ENCODE measurements at places on chromosomes 2 and 18. TPM values are rescaled to one million over a fixed set of nuclear protein-coding genes. Genes with fewer than 3 reads are reported as not detected.

Gene KIF5C
- 0.87 TPM for total RNA-seq

DNA sequence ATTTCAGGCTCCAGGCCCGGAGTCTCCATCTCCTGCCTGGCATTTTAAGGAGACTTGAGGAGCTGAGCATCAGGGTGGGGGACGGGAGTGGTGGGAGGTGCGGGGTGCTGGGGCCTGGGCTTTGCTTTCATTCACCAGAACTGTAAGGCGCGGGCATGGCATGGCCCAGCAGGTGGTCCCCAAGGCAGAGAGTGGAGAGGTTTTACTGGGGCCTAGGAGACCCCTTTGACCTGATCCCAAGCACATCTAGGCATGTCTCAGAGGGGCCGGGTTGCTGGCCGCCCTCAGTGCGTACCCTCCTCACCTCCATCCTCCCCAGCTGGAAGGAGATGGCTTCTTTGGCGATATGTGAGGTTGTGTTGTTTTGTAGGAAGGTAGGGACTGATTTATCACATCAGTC is 172.5 kb downstream of the KLHL29 start:
- DNase-seq = peak; percentile 25

Gene TUBB8B
- total RNA-seq = not detected

- no peak for DNase-seq
These were observed 67.8 kb downstream of the SLC4A3 start for GRCh38 chr2:219695145-219695709.

DNA sequence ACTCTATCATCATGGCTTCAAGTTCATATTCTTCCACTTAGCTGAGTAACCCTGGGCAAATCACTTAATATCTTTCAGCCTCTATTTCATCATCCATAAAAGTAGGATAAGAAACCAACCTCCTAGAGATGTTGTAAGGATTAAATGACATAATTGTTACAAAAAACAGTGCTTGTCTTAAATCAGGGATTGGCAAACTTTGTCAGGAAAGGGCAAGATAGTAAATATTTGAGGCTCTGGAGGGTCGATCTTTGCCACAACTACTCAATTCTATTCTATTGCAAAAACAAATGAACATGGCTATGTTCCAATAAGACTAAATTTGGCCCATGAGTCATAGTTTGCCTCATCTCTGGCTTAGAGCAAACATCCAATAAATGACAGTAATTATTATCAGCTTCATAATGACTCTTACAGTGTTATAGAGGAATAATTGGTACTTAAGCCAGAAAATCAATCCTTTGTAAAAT is 184.7 kb downstream of the SATB2 start:
- no peak for DNase-seq

Gene SLC30A3
- 10.1 TPM for total RNA-seq

DNA sequence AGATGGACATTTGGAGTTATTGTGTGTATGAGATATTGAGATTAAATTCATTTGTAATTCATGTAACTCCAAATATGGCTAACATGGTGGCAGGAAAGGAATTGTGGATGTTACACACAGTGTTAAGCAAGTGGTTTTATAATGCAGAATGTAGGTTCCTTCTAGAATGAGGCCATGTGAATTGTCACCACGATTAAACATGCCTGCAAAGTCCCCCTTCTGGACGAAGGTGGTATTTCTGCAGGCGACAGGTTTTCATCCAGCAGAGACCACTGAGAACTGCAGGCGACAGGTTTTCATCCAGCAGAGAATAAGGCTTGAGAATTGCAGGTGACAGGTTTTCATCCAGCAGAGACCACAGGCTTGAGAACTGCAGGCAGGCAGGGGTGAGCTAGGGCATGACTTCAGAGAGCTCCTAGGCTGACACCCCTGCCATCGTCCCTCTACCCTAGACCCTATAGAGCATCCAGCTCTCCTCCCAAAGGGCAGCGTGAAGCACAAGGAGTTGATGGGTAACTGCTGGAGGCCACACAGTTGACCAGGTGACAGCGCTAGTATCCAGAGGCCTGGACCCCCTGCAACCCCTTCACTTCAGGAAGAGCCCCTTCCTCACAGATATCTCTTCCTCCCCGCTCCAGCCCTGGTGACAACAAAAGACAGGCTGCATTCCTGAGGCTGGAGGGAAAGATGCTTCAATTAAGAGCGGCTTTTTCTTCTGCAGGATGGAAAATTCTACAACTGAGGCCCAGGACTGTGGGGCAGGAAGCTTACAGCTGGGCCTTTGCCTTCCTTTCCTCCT is 175.8 kb downstream of the LOXHD1 start:
- DNase-seq = no peak

DNA sequence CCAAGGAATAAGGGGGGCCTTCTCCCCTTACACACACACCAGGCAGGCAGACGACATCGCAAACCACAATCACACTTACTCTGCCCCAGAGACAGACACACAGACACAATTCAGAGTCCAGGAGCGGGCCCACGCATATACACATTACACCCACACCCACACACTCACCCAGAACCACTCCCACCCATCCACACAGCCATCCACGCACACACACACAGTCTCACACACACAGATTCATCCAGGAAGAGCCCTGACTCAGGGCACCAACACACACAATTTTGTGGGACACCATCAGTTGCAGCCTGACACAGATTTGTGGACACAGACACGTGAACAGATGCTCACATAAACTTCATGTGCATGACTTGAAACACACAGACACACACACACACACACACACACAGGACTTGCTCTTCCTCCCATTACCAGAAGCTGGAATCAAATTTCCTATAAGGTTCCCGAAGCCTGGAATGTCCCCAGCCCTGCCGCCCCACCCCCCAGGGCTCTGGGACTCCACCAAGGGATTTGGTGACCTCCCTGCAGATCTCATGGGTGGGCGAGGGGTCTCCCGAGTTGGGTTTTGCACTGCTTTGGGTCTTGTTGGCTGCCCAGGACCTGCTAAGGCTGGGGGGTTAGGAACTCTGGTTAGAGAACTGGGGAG is 23.5 kb downstream of the TNS1 start:
- no peak for DNase-seq

Gene RNF103
- 49.6 TPM for total RNA-seq

- DNase-seq = peak; percentile 42
These were observed at the start of gene SNORC for GRCh38 chr2:232870018-232870765. Gene SNORC, plus strand, starts transcription at chr2:232870264. Its CDS starts 78 bp downstream, at chr2:232870342.

- no peak for DNase-seq
These were observed 228.0 kb downstream of the ATAD2B start for GRCh38 chr2:23698721-23699579.

Measured in Right ventricle myocardium inferior (tissue), 1 donor.